ENCODE measurements at places on chromosomes 1 and 21.

GRCh38 chr1:78277253-78277652 is 213.5 kb upstream of the PTGFR start:
- no peak for DNase-seq

DNA sequence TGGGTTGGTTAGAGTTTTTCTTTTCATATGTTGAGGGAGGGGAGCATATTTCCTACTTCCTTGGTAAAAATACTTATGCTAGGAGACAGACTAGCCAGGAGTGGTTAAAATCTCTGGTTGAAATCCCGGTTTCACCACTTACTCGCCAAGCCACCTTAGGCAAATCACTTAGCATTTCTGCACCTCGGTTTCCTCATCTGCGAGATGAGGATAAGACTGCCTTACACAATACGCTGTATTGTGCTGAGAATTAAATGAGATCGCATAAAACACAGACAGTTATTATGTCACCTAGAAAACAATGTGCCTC is 1.4 kb downstream of the IFFO2 start:
- no peak for DNase-seq

DNA sequence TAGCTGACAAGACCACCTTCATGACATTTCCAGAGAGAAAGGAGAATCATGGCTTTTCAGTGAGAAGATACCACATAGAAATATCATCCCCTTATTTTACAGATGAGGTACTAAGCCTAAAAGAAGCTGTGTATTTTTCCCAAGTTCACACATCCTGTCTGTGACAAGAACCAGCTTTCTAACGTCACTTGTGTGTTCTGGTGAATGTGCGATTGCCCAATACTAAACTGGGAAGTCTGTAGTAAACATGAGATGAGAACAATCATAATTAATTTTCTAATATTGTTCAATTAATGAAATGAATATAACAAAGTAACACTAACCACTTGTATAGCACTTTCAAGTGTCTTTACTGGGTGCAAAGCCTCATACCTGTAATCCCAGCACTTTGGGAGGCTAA is 46.0 kb downstream of the PTGER3 start:
- no peak for DNase-seq

- DNase-seq, result no peak
Observed at GRCh38 chr1:30610917-30611316, 112.5 kb downstream of the MATN1 start.

GRCh38 chr1:41659159-41659495 is 174.6 kb upstream of the EDN2 start:
- no peak for DNase-seq

DNA sequence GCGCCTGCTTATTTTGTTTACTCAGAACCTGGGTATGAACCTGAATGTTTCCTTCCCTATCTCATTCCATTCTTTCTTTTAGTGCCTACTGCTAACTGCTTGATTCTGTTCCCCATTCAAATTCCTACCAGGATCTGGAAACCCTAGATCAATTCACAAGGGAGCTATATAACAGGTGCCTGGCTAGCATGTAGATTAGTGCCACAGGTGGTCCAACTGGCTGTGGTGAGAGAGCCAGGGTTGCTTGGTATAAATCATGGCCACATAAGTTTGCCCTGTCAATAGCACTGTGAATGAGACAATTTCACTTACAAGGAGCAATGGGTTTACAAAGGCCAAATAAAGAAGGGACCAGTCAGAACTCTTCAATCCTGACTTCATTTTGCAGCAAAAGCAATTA is 6.6 kb upstream of the PRPF38B start:
- DNase-seq, result no peak

DNA sequence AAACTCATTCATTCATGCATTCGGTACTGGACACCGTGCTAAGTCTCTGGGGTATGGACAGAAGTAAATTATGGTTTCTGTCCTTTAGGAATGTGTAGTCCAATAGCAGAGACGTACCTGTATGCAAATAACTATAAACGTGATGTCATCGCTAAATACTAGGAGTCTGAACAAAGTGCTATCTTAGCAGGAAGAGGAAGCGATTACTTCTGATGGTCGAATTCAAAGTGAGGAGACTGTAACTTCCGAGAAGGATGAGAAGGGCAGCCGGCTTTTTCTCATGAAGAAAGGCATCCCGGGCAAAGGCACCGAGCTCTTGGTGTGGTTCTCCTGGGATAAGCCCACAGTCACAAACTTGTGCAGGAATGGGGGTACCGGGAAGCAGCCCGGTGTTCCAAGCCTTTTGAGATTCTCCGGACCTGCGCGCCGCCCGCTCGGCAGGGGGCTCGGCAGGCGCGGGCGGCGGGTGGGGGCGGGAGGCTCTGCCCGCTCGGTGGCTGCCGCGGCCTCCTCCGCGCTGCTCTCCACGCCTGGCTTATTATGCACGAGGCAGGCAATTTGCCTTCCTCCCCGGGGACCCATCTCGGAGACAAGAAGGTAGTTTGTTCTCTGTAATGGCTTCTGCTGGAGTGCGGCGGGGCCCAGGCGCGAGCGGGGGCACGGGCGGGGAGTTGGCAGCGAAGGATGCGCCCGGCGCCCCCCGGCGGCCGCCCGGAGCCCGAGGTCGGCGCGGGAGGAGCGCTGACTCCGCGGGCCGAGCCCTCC is 67.5 kb upstream of the CD1D start:
- DNase-seq, result no peak

GRCh38 chr1:76254104-76255030 is 179.8 kb downstream of the ST6GALNAC3 start:
- DNase-seq, result no peak

- no peak for DNase-seq
Observed at GRCh38 chr1:17957588-17958267, 149.9 kb upstream of the IGSF21 start.

DNA sequence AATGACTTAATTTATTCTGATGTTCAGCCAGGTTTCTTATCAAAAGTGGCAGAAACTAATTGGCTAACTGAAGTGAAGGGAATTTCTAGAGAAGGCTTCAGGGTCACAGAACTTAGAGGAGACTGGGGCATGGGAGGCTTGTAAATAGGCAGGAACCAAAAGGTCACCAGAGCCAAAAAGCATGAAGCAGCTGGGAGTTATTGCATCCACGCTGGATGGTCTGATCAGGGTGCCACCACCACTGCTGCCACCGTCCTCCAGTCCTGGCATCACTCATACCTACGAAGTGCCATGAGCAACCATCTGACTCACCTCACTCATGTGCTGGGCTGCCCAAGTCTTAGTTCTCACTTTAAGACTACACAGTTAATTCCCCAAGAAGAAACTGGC is 82.5 kb upstream of the DPH5 start:
- no peak for DNase-seq

GRCh38 chr21:41827951-41828883 is 50.9 kb downstream of the PRDM15 start:
- no peak for DNase-seq

GRCh38 chr1:53413175-53414001 is 45.8 kb upstream of the DMRTB1 start:
- DNase-seq, result peak; percentile 39

DNA sequence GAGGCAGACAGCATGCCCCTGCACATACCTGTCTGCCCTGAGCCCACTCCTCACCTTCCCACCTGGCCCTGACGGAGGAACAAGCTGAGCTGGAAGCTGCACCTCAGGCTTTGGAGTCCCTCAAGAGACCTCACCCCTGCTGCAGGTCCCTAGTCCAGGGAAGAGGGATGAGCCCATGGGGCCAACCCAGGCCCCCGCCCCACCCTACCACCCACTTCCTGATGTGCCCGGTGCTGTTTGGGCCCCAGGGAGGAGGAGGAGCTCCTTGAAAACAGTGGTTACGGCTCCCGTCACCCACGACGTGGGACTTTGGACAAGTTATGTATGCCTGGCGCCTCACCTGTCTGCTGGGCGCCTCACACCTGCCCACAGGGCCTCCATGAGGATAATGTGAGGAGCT is 250.2 kb downstream of the NPHP4 start:
- DNase-seq, result no peak

GRCh38 chr1:202110977-202111376 is 11.7 kb upstream of the GPR37L1 start:
- no peak for DNase-seq

DNA sequence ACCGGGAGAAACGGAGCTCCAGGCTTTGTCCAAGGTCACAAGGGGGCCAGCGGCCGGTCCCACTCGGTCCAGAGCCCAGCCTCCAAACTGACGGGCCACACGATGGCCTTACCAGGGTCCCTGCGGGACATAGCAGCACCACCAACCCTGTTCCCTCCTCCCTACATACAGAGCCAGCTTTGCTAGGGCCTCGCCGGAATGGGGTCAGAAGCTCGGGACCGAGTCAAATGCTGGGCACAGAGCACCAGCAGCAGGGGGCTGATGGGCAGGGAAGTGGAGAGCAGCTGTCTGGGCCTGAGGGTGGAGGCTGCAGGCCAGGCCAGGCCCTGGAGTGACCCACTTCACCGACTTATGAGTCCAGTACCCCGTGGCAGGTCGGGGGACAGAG is 14.9 kb upstream of the TTC39A start:
- DNase-seq, result no peak
